ENCODE measurements at places on chromosomes 11 and 22.

GRCh38 chr22:34800260-34800980 is 265.5 kb upstream of the ISX start:
- DNase-seq, result no peak

GRCh38 chr11:489610-490185 is 17.3 kb downstream of the RNH1 start:
- DNase-seq, result no peak

DNA sequence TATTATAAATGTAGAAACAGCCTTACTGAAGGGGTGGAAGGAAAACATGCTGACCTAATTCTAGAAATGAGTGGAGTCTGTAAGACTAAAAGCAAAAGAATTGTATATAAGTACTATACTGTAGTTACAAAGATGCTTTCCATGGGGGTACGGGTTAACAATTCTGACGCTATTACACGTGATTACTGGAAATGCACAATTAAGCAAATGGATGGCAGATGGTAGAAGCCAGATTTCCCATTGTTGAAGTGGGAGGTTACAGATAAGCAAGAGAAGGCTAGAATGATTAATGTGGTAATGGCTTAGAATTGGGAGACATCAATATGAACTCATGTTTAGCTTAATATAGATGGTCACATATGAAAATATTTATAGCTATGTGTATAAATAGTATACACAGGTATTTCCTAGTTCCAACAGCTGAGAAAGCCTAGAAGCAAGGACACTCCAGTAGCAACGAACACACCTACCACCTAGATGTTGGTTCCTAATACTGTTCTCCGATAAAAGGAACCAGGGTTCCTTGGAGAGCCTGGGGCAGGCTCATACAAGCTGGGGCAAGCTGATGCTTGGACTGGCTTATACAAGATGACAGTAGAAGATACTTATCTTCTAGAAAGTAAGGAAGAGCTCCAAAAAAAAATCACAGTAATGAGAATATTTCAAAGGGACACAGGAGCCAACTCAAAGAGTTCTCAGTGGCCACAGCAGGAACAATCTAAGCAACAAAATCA is 13.5 kb downstream of the SMC1B start:
- no peak for DNase-seq

- no peak for DNase-seq
Observed at GRCh38 chr22:40975366-40975765, 24.2 kb downstream of the RBX1 start.

- no peak for DNase-seq
Observed at GRCh38 chr11:73019996-73020395, 122.1 kb downstream of the FCHSD2 start.

DNA sequence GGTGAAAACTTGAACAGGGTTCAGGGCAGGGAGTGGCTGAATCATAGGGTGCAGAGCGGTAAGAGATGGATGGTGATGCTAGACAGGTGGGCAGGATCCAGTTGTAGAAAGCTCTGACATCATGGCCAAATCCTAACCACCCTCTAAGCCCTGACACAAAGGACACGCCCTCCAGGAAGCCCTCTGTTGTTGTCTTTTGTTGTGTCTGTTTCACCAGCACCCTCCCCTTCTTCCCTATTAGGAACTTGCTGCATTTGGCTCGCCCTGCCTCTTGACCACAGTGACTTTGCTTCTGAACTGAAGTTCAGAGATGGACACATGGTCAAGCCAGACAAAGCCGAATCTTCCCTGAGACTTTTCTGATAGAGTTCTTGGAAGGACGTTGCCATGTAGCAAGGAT is 14.2 kb upstream of the APOL6 start:
- DNase-seq, result no peak

- DNase-seq, result no peak
Observed at GRCh38 chr22:45948081-45948648, 28.8 kb downstream of the WNT7B start.

- DNase-seq, result no peak
Observed at GRCh38 chr11:104819107-104819506, 79.2 kb downstream of the CASP12 start.

DNA sequence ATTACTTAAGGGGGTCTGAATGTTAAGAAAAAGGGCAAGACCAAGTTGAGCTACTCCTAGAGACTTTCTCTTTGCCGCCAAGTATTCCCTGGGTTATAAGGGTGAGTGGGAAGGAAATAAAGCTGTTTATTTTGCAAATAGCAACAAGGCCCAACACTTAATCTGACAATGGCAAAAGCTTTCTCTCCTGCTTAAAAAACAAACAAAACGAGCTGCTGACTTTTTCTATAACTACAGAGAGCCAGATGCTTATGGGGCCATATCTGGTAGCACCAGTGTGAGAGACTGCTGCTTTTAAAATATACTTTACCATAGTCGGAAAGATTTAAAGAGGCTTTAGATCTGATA is 2.3 kb upstream of the KDM2A start:
- DNase-seq, result no peak

DNA sequence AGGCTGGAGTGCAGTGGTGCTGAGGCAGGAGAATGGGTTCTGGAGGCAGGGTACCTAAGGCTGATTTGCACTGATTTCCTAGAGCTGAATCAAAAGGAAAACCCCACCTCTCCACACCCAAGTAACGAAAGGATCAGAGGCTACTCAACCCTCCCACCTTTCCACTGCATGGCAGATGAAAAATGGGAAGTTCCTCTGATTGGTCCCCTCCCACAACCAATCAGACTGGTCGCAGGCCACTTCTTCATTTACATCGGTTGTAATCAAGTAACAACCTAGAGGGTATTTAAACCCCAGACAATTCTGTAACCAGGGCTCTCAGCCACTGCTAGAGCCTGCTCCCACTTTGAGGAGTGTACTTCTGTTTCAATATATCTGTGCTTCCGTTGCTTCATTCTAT is 18.6 kb upstream of the PARVB start:
- DNase-seq, result no peak

DNA sequence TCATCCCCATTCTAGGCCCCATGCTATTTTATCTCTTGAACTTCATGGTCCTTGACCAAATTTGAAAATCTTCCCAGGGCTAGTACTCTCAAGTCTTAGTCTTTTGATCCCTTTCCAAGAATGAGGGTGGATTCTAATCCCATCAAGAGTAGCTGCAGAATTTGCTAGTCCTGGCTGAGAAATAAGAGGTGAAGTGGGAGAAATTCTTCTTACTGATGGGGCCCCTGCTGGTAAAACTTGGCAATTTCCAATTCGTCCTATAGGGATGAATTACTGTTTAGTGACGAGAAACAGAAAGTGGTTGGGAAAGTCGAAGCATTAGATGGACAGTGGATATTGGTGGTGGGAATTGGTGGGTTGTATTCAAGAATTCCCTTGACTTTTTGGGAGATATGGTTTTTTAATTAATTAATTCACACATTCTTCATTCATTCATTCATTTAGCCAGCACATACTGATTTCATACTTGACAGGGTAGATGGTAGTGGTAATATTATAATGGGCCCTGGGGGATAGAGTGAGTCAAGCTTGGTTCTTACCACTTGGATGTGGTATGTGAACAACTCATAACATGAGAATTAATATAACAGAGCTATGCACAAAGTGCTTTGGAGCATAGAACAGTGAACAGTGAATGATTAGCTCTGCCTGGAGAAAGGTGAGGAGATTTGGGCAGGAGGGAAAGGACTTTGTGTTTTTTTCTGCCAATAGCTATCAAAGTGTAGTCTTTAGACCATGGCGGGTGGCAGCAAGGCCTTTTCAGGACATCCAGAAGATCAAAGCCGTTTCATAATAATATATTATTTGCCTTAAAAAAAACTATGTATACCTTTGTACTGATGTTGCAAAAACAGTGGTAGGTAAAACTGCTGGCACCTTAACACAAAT is 103.8 kb downstream of the STIM1 start:
- DNase-seq, result no peak

- no peak for DNase-seq
Observed at GRCh38 chr11:46890665-46891064, 27.7 kb downstream of the LRP4 start.

GRCh38 chr11:70586261-70587074 is 188.1 kb downstream of the CTTN start:
- DNase-seq, result no peak

GRCh38 chr22:20438427-20438677 is 727 bp upstream of the SCARF2 start:
- no peak for DNase-seq

GRCh38 chr11:21564833-21565682 is 627.8 kb upstream of the ANO5 start:
- DNase-seq, result no peak

GRCh38 chr11:9577556-9577955 is 4.1 kb downstream of the WEE1 start:
- no peak for DNase-seq

DNA sequence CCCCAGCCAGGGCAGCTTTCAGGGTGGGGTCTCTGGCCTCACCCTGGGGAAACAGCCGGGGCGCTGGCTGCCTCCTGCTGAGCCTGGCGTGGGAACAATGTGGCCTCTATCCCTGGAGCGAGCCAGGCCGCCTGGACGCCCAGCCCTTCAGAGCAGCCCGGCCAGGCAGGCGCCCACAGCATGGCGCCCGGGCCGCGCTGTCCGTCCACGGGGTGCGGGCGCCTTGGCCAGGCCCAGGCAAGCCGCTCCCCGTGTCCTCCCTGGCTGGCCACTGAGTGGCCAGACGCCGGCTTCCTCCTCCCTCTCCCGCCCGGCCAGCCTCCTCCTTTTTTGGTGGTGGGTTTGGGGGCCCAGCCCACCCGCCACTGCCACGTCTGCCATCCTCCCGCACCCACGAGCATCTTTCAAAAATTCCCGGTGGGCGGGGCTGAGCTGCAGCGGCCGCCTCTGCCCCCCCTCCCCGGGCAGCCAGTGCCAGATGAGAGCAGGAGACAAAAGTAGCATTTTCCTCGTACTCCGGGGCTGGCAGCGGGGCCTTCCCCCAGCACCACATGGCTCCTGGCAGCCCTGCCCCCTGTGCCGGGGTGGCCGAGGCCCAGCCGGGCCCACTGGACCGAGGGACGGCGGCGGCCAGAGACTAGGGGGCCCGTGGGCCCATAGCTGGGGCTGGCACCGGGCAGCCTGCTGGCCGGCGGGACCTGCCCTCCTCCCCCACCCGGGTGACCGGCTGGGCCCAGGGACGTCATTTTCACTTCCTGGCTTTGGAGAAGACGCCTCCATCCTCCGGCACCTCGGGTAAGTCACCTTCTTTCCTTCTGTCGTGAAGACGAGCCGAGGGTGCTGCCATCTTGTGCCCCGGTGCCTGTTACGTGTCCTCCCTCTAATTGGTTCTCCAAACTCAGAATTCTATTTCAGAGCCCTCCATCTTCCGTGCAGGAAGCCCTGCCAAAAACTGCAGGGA is 70.2 kb upstream of the PPARA start:
- no peak for DNase-seq

- DNase-seq, result no peak
Observed at GRCh38 chr22:50665212-50665611, 7.4 kb upstream of the SHANK3 start.

DNA sequence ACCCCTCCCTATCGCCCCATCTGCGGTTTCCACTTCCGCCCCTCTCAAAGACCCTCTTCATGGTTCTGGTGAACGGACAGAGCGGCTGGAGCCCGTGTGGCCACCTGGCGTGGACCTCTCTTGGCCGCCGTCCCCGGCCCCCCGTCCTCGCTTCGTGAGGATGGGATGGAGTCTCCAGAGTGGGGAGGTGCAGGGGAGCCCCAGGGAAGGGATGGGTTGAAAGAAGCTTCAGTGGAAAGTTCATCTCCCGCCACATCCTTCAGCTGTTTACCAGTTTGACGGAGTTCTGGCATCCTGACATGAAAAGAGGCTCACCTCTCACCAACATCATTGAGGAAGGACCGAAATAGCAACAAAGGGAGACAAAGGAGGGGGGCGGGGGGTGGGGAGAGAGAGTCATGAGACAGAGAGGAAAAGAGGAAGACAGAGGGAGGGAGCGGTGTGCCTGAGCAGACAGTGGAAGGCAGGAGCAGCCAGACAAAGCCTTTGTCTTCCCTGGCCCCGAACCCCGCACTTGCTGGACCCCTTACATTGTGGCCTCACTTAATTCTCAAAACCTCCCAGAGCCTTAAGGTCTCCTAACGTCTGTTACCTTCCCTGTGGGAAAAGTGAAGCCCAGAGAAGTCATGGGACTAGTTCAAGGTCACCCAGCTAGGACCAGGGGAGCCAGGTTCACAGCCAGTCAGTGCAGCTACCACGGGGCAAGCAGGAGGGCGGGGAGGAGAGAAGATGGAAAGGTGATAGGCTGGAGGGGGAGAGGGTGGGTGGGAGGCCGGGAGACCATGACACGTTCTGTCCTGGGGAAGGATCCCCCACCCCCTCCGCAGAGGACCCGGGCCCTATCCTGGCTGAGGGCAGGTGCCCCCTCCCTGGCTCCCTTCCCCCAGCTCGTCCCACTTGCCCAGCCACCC is 54.9 kb downstream of the CD6 start:
- no peak for DNase-seq
